ENCODE measurements at places on chromosomes 3 and 15. TPM values are rescaled to one million over a fixed set of nuclear protein-coding genes. Genes with fewer than 3 reads are reported as not detected.

GRCh38 chr3:127779747-127780146 is 42.6 kb downstream of the MGLL start:
- H3K36me3 ChIP-seq, result peaks cover 2% of the 10 kb centered on the region
- H3K27ac ChIP-seq, result peak overlapping the region; percentile 49
- DNase-seq, result no peak

GRCh38 chr3:149020196-149020838 is 29.0 kb downstream of the GYG1 start:
- H3K4me1 ChIP-seq, result peaks cover 11% of the 10 kb centered on the region
- DNase-seq, result peak; percentile 21
- H3K4me3 ChIP-seq, result no peak overlapping the region
- peaks cover 34% of the 10 kb centered on the region for H3K36me3 ChIP-seq
- no peaks in the 10 kb centered on the region for H3K27me3 ChIP-seq

- no peak overlapping the region for H3K27ac ChIP-seq
- H3K4me3 ChIP-seq, result no peak overlapping the region
- DNase-seq, result no peak
- H3K4me1 ChIP-seq, result peaks cover 4% of the 10 kb centered on the region
- no peaks in the 10 kb centered on the region for H3K36me3 ChIP-seq
These were observed 293.0 kb downstream of the ADAMTS17 start for GRCh38 chr15:100048736-100049135.

- peaks cover 2% of the 10 kb centered on the region for H3K4me1 ChIP-seq
- no peak overlapping the region for H3K4me3 ChIP-seq
- H3K36me3 ChIP-seq, result peaks cover 2% of the 10 kb centered on the region
- no peaks in the 10 kb centered on the region for H3K27me3 ChIP-seq
These were observed 58.0 kb downstream of the ITPR1 start for GRCh38 chr3:4551051-4551711.

- no peak overlapping the region for H3K27ac ChIP-seq
- peaks cover 13% of the 10 kb centered on the region for H3K36me3 ChIP-seq
- no peak overlapping the region for H3K4me3 ChIP-seq
- peaks cover 6% of the 10 kb centered on the region for H3K27me3 ChIP-seq
- DNase-seq, result no peak
- peaks cover 5% of the 10 kb centered on the region for H3K4me1 ChIP-seq
These were observed 19.9 kb downstream of the TRANK1 start for GRCh38 chr3:36924744-36925521.

LRRC34 gene
- 4.7 TPM for total RNA-seq
